ENCODE measurements at places on chromosomes 2 and 18.
A peak's percentile ranks its signal among the peaks of the same experiment; 100 is the strongest.

DNA sequence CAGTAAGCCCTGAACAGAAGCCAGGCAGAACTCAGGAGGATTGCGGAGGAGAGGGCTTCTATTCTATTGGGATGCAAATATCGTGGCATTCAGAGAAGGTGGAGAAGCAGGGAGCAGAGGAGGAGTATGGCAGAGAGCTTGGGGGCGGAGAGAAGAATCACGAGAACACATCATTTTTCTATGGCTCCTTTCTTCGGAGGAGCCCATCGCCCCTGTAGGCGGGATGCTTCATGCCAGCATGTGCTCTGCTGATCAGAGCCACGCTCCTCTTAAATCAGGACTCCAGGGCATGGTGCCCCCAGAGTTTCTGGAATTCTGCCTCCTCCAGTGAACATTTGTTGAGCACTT is 71.1 kb downstream of the CIB4 start:
- DNase-seq = no peak

- no peak for DNase-seq
Observed at GRCh38 chr2:54629914-54630857, 93.3 kb upstream of the EML6 start.

GRCh38 chr2:179936654-179937053 is 70.4 kb downstream of the CWC22 start:
- DNase-seq = peak; percentile 41

- no peak for DNase-seq
Observed at GRCh38 chr18:26480897-26481795, 67.2 kb downstream of the KCTD1 start.

- no peak for DNase-seq
Observed at GRCh38 chr2:20596973-20597859, 53.7 kb downstream of the HS1BP3 start.

GRCh38 chr18:58015065-58015780 is 28.8 kb upstream of the NEDD4L start:
- DNase-seq = no peak

GRCh38 chr2:51920509-51920908 is 888.6 kb upstream of the NRXN1 start:
- no peak for DNase-seq

- DNase-seq = no peak
Observed at GRCh38 chr2:235127931-235128330, 176.1 kb downstream of the SH3BP4 start.

DNA sequence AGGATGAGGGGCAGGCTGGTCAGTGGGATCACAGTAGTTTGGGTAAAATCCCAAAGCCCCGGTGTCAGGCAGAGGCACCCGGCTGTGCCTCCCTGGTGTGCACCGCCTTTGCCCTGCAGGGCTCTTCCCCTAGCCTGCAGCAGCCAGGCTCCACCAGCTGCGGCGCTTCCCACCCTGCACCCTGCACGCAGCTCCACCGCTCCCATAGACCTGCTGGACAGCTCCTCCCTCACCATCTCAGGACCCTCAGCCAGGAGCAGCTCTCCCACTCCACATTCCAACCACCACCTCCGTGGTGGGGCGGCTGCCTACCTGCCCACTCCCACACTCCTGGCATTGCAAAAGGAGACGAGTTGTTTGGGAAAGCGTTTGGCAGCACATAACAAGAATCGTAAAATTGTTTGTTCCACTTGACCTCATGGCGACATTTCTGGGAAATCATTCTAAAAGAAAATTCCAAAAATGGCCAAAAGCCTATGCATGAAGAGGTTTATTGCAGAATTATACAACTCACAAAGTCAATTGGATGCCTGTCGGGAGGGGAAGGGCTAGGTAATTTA is 287.4 kb upstream of the HDAC4 start:
- DNase-seq = no peak

- no peak for DNase-seq
Observed at GRCh38 chr2:115389898-115390565, 947.6 kb downstream of the DPP10 start.

- DNase-seq = no peak
Observed at GRCh38 chr2:423479-423878, 135.6 kb upstream of the ALKAL2 start.

DNA sequence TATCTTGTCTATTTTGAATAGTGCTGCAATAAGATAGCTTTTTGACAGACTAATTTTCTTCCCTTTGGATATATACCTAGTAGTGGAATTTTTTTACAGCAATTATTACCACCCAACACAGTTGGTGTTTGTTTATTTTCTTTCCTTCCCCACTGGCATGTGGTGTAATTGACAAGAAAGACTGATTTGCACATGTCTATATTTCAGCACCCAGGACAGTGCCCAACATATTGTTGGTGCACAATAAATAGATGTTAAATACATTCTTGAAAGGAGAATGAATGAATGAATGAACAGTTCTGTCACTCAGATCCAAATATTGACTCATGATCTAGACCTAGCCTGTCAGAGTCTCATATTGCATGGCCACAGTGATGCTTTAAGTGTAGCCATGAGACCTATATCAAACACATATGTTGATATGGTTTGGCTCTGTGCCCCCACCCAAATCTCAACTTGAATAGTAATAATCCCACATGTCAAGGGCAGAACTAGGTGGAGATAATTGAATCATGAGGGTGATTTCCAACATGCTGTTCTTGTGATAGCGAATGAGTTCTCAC is 538.2 kb downstream of the NYAP2 start:
- DNase-seq = no peak

DNA sequence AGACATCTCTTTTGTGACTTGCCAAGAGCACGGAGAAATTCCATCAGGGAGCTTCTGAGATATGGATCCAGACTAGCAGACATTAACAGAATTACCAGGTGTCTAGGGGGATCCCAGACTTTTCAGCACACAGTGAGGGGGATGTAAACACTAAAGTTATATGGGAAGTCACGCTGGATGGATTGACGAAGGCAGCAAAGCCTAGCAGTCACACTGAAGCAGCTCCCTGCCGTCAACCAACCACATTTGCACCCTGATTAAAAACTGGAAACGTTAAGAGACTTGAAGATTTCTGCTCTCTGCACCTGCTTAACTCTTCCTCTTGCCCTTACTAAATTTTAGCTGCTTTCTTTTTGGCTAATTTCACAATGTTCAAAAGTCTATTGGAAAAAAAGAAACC is 62.5 kb upstream of the BCL2L11 start:
- no peak for DNase-seq

- no peak for DNase-seq
Observed at GRCh38 chr18:23591011-23591410, 4.7 kb upstream of the NPC1 start.

DNA sequence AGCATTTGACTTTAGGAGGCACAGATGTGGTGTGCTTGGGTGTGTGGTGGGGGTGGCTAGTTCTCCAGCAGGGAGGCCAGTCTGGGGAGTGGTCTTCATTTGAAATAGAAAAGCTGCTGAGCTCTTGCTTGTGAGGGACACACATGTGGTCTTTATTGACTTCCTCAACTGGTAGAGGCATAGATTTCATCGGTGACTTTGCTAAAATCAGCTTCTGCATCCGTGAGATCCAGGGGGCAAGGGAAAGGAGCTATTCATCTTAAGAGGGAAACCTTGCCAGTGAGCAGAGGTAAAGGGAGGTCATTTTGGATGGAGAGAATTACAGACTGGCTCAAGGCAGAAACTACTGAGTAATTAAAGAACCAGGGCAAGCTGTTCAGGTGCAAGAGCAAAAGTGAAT is 4.7 kb downstream of the MAPRE3 start:
- DNase-seq = no peak

DNA sequence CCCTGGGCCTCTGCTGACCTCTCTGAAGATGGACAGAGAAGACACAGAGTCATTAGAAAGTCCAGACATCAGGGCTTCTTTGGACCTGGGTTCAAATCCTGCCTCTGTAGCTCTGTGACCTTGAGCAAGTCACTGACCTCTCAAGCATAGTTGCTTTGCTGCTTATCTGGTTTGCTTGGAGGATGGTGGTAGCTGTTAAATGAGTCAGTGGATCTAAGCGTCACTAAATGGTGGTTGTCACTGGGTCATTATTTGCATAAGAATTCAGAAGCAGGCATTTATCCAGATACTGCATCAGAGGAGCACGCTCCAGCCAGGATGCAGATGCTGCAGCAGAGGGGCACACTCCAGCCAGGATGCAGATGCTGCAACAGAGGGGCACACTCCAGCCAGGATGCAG is 229.2 kb downstream of the GLI2 start:
- DNase-seq = no peak

DNA sequence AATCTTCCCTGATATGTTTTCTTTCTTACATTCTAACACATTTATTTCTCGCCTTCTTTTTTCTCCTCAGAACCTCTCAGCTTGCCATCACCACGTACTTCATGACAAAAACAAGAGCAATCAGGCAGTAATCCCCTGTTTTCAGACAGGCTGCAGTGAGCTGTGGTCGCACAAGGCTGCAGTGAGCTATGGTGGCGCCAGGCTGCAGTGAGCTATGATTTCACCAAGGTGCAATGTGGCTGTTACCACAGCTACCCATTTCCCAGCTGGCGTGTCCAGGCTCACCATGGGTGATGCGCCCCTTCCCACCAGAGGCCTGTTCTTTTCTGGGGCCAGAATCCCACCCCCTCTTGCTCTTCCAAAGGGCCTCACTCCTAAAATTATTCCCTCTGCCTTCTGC is 25.8 kb downstream of the TCF23 start:
- DNase-seq = no peak

DNA sequence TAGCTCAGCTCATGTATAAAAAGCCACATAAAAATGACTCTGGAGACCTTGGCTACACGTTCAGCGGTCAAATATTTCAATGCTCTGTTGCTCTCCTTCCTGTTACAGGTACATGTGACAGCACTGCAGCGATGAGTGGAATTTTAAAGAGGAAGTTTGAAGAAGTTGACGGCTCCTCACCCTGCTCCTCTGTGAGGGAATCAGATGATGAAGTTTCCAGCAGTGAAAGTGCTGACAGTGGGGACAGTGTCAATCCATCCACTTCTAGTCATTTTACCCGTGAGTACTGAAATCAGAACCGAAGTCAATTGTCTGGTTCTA is 125.4 kb downstream of the CSRNP3 start:
- DNase-seq = no peak
